ENCODE measurements at places on chromosomes 7 and 10.

GRCh38 chr7:33237036-33237435 lies 107.7 kb downstream of the BBS9 start:
- no peak for DNase-seq

DNA sequence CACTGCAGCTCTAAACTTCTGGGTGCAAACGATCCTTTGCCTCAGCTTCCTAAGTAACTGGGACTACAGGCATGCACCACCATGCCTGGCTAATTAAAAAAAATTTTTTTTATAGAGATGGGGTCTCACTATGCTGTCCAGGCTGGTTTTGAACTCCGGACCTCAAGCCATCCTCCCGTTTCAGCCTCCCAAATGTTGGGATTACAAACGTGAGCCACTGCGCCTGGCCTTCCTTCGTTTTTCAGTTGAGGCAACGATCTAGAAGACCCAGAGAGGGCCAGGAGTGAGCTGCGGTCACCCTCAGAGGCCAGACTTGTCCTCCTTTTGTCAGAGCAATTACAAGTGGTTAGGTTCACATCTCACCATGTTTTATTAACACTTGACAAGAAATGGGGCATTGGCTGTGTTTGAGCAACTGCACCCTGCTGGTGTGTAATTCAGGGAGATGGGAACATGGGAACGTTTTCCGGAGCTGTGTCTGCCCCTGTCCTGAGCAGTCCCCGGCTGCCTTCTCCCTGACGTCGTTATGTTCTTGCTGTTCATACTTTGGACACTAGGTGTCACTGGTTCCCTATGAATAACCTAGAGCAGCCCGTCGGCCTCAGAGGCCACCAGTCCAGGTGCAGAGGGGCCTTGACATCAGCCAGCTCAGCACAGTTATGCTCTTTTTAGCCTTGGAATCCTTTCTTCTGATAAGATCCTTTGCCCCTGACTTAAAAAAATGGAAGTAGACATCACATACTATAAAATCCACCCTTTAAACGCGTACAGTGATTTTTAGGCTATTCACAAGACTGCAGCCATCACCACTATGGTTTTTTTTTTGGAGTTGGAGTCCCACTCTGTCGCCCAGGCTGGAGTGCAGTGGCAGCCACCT lies 375.0 kb downstream of the TYW1 start:
- peak; percentile 11 for DNase-seq

DNA sequence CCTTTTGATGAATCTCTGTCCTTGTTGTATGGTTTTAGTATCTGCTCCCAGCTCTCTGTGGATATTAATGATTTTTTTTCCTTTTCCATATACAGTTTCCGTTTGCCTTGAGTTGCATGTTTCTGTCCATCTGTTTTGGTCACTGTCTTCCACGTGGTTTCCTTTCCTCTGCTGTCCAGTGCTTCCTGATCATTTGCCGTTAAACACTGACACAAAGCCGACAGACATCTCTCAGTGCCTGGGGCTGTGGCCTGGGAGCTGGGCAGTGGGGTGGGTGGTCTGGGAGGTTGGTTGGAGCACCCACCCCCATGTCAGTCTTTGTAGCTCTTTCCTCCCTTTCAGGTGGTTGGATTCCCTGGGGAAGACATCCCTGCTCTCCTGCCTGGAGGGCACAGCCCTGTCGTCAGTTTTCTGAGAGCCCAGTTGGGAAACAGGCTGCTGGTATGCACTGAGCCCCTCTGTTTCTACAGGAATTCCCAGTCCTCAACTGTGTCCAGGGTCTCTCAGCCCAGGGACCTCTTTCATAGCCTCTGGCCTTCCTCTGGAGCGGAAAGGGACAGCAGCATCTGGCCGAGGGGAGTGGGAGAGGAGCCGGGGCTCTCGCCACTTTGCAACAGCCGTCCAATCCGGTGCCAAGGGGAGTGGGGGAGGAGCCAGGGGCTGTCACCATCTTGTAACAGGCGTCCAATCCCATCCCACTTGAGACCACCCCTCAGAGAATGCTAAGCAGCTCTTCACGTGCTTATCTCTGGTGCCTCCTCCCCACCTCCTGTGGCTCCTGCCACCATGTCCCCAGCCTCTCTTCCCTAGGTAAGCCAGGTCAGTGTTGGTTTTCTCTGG lies 26.7 kb upstream of the MKI67 start:
- no peak for DNase-seq

DNA sequence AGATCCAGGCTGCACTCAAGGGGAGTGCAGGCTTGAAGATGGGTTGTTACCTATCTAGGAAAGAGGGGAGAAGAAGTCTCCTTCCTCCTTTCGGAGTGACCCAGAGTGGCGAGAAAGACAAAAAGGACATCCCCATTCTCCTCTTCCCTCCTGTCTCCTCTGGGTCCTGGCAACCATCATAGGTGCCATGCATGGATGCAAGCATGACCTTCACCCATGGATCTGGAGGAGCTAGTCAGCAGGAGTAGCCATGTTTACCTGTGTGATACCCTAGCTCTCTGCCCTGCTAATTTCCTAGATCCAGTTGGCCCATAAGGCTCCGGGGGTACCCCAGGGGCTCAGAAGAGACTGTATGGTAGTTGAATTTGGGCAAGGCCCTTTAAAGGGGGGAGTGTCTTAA lies 17.2 kb upstream of the CROT start:
- no peak for DNase-seq

- no peak for DNase-seq
Observed at GRCh38 chr10:21524131-21524525, 1.4 kb downstream of the SKIDA1 start.

DNA sequence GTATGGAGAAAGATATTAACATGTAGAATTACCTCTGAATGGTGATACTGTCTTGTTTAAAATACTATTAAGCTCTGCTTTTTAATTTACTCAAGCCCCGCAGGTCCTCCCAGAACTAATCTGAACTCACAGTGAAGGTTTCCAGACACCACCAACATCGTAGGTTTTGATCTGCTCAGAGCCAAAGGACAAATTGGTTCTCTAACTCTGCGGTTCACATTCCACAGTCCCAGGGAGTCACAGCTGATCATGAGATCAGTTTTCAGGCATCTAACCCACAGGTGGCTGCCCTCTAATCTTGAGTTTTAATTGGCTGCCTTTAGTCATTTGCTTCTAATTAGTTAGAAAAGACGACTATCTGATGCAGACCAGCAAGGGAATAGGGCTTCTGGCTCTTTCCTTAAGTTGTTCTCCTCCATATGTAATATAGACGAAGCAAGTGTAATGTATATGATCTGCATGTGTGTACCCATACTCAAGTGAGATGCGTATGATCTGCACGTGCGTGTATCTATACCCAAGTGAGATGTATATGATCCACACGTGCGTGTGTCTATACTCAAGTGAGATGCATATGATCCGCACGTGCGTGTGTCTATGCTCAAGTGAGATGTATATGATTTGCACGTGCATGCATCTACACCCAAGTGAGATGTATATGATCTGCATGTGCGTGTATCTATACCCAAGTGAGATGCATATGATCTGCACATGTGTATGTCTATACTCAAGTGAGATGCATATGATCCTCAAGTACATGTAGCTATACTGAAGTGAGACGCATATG lies 331.5 kb upstream of the NPVF start:
- DNase-seq, result no peak

GRCh38 chr7:152600266-152600665 lies 75.7 kb downstream of the XRCC2 start:
- no peak for DNase-seq

DNA sequence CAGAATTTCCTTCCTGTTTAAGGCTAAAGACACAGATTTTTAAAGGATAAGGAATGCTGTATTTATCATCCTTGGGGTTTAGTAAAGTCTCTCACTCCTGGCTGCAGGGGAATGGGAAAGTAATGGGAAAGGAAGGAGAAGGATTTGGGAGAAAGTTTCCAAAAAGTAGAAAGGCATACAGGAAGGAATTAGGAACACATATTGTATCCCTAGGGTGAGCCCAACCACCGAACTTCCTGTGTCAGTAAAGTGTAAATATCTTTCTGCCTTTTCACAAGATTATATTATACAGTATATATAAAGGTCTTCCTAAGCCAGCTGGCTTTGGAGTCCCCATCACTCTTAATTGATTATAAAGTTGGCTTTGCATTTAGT lies 12.0 kb upstream of the UBE2D1 start:
- no peak for DNase-seq

GRCh38 chr10:5833814-5834213 lies 20.6 kb upstream of the GDI2 start:
- no peak for DNase-seq

- no peak for DNase-seq
Observed at GRCh38 chr7:132739271-132739955, 163.1 kb upstream of the PLXNA4 start.

DNA sequence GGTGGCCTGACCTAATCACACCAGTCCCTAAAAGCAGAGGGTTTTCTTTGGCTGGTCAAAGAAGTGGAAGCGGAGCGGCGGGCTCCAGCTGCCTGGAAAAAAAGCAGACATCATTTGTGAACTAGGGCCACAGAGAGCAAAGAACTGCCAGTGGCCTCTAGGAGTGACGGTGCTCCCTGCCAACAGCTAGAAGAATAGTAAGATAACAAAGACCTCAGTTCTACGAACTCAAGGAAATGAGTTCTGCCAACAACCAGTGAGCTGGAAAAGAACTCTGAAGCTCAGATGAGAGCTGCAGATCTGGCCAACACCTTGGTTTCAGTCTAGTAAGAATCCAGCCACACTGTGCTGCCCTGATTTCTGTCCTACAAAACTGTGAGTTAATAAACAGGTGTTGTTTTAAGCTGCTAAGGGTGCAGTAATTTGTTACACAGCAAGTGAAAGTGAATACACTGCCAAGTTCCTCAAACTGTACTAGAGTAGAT lies 178.0 kb downstream of the SRPK2 start:
- no peak for DNase-seq

DNA sequence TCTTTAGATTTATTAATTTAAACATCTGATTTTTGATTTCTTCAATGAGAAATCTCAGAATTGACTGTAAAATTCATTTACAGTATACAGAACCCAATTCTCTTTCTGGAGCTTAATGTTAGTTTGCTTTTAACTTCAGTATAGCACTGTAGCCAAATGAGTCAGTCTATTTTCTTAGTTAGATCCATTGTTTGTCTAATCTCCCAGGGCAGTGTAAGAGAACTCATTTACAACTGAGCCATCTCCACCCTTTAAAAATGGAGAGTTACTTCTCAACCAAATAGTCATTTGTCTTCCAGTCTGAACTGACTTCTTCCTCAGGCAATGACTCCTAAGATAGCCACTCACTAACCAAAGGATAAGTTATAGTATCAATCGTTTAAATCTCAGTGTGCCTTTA lies 3.0 kb upstream of the WNT2 start:
- no peak for DNase-seq

- no peak for DNase-seq
Observed at GRCh38 chr10:48634198-48634983, 29.5 kb upstream of the ARHGAP22 start.

- no peak for DNase-seq
Observed at GRCh38 chr7:28093623-28094232, 86.9 kb downstream of the JAZF1 start.

GRCh38 chr7:87354749-87355148 lies 9.3 kb downstream of the CROT start:
- no peak for DNase-seq

- no peak for DNase-seq
Observed at GRCh38 chr7:45000093-45001032, at the start of gene CCM2. Gene CCM2, plus strand, starts transcription at chr7:45000201. Its CDS starts 133 bp downstream, at chr7:45000334.

DNA sequence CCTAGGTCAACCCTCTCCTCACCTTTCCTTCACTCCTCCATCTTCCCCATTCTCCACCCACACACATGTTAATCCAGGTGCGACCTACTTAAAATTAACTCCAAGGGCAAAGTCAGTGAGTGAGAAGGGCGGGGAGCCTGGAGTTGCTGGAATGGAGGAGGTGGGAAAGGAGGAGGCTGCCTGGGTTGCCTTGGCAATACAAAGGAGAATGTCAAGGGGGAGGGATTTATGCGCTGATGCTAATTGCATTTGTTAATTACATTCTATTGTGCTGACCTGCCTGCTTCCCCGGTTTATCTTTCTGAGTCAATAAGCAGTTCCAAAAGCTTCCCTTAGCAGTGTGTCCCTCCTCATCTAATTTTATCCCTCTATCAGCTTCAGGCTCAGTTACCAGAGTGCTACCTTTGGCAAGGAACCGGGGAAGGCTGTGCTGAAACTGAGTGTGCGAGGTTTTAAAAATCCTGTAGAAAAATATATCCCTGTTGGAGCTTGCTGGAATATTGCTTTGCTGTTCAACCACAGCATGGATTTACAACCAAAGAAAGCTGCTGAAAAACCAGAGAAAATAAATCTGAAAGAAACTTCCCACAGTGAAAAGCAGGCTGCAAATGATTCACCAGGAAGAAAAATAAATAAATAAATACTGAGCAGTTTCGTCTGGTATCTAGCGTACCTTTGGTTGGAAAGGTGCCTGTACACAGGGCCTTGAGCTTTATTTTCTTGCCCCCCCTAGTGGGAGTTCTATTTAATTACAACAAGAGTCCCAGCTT lies 113.2 kb upstream of the DGKB start:
- DNase-seq, result no peak

DNA sequence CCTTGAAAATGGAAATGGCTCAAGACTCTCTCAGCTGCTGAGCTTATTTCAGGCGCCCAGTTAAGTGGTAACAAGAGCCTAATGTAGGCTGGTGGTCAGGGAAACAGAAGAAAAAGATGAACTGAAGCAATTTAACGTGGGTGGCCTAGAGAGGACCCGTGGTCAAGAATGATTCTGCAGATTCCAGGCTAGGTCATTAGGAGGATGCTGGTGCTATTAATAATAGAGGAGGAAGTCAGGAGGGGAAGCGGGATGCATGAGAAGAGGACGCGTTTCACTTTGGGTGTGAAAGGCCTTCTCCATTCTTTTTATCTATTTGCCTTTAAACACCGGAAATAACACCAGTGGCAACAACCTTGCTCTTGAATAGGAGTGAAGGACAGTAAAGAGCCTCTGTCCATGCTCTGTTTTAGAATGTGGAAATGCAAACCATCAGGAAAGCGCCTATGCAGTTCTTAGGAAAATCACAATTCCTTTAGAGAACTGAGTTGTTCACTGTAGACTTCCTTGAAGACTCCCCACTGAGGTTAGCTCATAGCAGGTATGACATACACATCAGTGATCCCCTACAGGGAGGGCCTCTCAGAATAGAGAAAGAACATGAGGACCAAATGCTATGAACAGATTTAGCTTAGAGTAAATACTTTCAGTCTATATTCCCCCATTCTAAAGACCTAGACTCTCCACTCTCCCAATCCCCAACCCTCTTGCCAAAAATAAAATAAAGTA lies 8.6 kb downstream of the LIPA start:
- no peak for DNase-seq
